T-helper 1 cell (primary cell): ENCODE measurements at places on chromosomes 1 and 21.

DNA sequence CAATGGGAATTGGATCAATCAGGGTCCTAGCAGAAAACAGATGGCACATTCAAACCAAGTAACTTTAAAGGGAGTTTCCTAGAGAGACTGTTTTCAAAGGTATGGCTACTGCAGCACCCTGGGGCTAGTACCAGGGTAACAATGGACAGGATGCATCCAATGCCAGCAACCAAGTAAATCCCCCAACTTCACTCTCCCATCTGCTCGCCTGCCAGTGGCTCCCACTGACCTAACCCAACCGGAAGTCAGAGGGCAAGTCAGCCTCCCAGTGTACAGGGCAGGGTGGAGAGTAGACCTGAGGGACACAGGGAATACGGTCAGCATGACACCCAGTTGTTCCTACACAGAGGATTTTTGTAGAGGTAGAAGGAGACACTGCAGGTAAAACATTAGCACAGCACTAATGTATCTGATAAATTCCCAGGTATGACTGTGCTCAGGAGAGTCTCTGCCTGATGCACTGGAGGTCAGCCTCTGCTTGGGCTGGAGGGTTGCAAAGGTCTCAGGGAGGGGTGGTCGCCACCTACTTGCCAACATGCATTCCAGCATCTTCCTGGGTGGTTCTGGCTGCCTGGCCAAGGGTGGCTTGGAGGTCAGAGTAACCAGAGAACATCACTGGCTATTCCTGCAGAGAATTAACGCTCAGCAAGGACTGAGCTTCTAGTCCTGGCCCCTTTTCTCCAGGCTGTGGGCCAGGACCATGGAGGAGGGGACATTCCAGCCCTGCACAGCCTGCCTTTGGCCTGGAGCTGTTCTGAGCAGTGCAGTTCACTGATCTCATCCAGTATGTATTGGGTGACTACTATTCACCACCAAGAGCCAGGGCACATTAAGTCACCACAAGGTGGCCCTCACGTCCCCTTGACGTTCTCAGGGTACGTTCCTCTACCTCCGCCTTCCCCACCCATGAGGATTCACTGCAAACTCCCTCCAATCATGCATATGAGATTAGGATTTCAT is 5.1 kb upstream of the GJA4 start:
- no peak for DNase-seq

DNA sequence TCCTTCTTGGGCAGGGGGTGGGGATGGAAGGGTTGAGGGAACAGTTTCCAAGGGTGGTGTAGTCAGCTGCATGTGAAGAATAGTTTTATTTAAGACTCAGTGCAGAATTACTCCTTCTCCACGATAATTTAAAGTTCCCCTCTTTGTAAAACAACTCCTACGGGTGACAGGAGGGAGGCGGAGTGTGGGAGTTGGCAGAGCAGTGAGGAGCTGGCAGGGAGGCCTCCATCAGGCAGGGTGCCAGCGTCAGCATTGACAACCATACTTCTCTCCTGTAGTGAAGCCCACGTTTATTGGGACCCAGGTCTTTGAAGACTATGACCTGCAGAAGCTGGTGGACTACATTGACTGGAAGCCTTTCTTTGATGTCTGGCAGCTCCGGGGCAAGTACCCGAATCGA is 93.8 kb downstream of the MTR start:
- DNase-seq, result no peak

GRCh38 chr1:50060279-50060678 is 36.5 kb upstream of the AGBL4 start:
- DNase-seq, result no peak

DNA sequence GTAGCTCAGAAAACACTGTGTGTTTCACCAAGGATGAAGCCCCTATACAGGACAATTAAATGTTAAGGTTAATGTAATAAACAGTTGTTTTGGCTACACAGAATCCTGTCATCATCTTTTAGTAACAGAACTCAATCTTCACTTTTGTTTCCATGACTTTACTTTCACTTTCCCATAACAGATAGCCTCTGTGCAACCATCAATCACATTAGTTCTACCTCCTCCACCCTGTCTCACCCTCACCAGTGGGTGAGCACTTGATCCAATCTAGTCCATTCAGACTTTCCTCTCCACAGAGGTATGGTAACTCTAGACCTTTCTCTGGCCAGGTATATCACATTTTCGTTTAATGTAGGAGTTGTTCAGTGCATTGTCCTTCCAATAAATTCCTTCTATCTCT is 1018.5 kb downstream of the ADGRL2 start:
- no peak for DNase-seq

- DNase-seq, result no peak
Measured at GRCh38 chr21:26374817-26375216, 198.3 kb downstream of the CYYR1 start.

DNA sequence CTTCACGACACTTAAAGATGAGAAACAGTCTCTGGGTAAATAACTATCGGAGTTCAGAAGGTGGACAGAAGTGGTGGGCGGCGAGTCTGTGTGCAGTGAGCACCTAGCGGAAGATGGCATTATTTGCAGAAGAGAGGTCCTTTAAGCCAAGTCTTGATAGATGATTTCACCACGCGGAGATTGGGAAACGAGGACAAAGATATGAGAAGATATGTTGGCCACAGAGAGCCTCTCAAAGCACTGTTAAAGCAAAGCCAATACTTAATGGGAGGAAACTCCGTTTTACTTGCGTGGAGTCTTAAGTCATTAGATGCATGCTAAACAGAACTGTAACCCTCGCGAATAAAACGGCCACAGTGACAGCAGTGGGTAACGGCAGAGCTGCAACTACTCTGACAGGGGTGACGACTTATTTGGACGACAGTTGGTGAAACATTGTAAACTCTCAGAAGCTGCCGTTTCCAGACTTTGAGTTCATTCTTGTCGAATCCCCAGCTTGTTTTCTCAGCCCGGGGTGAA is 577 bp upstream of the CEP350 start:
- no peak for DNase-seq

DNA sequence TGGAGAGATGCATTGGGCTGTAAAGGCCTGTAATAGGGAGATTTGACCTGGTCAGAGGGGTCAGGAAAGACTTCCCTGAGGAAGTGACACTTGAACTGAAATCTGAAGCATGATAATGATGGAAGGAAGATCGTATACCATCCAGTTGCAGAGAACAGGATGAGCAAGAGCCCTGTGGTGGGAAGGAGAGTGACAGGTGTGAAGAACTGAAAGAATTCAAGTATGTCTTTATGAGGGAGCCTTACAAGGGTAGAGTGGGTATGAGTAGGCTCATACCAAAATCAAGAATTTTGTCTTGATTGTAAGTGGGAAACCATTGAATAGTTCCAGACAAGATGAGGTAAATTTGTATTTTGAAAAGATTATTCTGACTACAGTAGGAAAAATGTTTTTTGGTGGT is 129.4 kb downstream of the RASAL2 start:
- DNase-seq, result no peak

GRCh38 chr1:167973832-167974231 is 37.0 kb upstream of the MPC2 start:
- no peak for DNase-seq

GRCh38 chr21:35329940-35330660 is 281.0 kb upstream of the RUNX1 start:
- no peak for DNase-seq

- DNase-seq, result no peak
Measured at GRCh38 chr21:43600642-43601402, 58.5 kb downstream of the HSF2BP start.

GRCh38 chr1:112818990-112819689 is 104.0 kb upstream of the PPM1J start:
- DNase-seq, result no peak

GRCh38 chr1:96515925-96516324 is 205.7 kb upstream of the PTBP2 start:
- DNase-seq, result no peak

DNA sequence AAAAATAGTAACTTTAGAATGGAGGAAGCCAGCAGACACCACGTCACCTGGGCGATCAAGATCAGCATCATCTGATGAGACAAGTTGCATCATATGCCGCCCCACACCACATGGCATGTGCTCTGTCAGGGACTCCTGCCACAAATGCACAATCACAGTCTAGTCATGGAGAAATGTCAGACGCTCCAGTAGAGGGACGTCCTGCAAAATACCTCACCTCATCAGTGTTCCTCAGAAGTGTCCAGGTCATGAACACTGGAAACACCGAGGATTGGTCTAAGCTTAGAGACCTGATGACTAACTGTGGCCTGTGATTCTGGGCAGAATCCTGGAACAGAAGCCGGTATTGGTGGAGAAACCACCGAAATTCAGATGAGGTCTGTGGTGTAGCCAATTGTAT is 14.3 kb downstream of the ADARB1 start:
- no peak for DNase-seq

DNA sequence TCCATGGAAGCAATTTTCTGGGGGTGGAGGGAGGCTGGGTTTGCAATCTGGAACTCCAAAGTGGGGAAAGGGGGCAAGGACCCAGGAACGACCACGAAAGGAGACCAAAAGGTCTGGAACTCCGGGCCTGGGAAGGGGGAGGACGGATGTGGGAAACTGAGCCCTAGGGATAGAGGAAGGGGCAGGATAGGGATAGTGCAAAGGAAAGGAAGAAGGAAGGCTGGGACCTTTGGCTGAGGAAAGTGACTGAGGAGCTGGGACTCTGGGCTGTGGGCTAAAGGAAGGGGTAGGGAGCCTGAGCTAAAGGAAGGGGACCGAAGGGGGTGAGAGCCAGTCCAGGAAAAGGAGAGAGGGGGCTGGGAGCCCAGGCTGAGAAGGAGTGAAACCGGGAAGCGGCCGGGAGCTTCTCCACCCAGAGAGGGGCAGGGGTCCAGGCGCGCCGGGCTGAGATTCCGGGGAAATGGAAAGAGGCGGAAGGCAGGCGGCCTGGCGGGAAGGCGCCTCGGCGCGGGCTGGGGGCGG is 395 bp downstream of the SLC9A1 start:
- DNase-seq, result no peak

DNA sequence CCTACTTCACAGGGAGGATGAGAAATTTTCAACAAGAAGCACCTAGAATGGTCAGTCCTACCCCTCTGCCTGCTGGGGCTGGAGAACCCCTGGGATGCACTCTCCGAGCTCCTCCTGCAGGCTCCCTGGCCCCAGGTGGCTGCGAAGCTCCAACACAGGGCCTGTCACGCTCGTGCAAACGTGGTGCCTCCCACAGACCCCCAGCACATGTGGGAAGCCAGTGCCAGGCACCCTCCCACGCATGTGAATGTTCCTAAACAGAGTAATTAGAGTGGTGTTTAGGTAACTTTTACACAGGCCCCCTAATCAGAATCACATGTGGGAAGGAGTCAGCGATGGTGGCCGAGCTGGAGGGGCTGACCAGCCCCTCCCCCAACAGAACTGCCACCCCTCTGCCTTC is 28.4 kb downstream of the GLIS1 start:
- DNase-seq, result no peak

GRCh38 chr1:167668108-167668507 is 38.1 kb downstream of the RCSD1 start:
- DNase-seq, result no peak

- DNase-seq, result no peak
Measured at GRCh38 chr1:119384591-119384990, 16.0 kb downstream of the HAO2 start.

DNA sequence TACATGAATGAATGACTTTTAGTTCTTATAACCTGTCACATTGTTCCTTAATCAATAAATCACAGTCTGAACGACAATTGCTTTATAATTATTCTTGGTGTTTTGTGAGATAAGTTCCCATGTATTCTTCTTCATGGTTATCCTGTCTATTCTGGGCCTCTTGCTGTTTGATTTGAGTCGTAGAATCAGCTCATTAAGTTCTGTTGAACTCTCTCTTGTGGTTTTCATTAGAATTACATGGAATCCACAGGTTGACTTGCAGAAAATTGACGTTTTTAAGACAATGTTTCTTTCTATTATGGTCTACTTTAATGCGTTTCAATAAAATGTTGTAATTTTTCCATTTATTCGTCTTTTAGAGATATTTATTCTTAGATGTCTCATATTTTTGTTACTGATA is 4.0 kb upstream of the LCE1A start:
- no peak for DNase-seq

- DNase-seq, result no peak
Measured at GRCh38 chr1:89098857-89099256, 27.1 kb downstream of the GBP2 start.

DNA sequence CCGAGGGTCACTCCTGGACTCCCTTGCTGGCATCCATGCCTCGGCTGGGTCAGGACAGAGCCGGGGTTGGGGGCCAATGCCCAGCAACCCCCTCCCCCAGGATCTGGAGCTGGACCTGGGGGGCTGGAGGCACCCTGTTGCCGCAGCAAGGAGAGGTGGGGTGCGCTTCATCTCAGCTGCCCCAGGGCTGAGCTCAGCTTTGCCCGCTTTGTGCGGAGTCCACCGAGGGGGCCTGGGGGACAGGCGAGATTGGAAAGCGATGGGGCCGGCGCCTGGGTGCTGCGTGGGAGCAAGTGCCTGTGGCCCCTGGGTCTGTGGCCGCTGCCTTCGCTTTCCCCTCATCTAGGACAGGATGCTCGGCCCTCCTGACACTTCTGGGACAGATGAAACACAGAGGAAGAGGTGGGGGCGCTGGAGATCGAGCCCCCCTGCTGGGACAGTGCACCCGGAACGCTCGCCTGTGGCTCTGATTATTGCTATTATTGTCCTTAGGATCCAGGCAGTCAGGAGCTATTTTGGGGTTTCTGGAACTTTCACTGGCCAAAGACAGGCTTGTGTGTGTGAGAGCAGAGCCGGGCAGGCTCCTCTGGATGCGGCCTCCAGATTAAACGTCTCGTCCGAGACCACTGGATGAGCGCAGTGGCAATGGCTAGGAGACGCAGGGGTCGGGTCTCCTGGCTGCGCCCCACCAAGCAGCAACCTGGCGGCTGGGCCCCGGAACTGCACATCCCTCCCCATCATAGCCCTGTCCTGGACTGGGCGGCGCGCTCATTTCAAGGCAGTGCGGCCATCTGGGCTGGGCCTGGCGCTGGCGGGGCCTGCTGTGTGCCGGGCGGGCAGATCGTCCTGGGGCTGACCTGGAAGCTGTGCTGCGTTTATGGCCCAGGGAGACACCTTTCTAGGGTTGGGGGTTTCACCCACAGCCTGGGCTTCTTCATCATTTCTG is 13.8 kb downstream of the PRDM16 start:
- no peak for DNase-seq

DNA sequence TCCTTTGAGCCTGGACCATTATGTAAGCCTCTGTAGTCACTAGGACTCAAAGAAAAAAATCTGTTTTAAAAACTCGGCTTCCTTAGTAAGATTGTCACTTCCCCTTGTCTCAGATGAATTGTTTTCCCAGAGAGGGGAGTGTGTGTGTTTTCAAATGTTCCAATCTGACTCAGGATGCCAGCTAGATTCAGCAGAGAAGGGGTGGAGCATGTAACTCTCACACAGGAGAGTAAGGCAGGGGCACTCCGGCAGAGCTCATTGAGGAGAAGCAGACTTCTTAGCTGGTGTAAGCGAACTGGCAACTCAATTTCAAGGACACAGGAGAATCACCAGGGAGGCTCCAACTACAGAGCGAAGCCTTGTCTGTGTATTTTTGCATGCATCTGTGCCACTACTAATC is 623.2 kb downstream of the LMO4 start:
- no peak for DNase-seq
